HTR-8/SVneo (cell line): ENCODE measurements at places on chromosomes 1 and 21.

DNA sequence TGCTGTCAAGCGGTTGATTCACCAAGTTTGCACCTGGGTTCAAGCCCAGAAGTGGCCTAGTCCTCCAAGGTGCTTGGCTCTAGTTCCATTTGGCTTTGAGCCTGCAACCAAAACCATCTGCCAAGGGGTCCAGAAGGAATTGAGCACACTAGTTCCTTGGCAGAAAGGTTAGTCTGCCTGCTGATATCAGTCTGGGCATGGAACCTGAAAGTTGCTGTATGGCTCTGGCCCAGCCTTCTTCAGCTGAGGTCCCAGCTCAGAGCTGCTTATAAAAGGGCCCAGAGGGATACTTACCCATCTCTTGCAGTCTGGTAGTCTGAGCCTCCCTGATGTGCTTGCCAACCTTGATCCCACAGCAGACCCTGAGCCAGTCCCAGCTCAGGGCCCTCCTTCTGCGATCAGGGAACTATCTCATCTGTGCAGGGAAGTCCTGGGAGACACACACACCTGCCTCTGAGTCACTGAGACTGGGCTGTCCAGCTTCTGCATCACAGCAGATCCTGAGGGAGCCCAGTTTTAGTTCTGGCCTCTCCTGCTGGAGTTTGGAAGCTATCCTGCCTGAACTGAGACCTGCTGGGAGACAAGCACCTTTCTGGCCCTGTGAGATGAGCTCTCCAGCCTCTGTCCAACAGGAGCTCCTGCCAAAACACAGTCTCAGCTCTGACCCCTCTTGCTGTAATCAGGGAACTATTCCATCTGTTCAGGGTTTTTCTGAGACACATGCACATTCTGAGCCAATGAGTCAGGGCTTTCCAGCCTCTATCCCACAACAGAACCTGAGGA, 75.8 kb downstream of the CTH start:
- DNase-seq, result peak; percentile 36

GRCh38 chr1:156388174-156389137, 19.4 kb downstream of the RHBG start:
- DNase-seq, result no peak

- DNase-seq, result no peak
Observed at GRCh38 chr1:36125129-36125991, at the start of gene COL8A2. Gene COL8A2 (minus strand): TSS chr1:36125222. CDS start chr1:36100242, 24,980 bp downstream.

GRCh38 chr1:197222780-197223179, 45.3 kb upstream of the CRB1 start:
- DNase-seq, result no peak

DNA sequence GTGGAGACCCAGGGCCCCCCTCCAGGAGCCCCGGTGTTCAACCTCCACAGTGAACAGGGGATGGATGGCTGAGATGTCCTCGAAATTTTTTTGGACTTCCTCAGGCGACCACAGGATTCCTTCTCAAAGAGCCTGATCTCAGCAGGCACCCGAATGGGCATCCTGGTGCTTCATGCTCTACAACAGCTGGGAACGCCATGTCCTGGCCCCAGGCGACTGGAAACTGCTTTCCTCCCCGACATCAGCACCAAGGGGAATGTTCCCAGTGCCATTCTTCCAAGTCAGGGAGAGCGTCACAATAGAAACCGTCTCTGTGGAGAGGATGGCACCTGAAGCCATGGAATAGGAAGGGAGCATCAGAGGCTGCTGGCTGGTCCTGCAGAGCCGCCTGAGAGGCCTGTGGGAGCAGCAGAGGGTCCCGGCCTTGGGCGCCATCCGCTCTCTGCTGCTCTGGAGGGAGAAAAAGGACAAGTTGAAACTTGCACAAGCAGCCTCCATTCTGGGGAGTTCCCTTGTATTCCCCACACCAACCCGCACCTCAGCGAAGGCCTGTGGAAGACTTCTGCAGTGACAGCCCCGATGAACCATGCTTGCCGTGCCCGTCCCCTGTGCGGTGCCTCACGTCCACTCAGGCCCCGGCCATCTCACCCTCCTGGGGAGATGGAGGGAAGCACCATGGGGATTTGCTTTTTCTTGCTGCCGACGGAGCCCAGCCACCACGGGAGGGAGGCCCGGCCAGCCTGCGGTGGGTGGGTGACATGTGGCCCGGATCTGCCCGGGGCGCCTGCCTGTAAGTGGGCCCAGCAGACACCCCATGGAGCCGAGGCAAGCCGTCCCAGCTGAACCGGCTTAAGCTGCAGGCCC, 2.3 kb upstream of the ADARB1 start:
- DNase-seq, result no peak

GRCh38 chr1:183903101-183903500, 98.2 kb downstream of the RGL1 start:
- no peak for DNase-seq

- DNase-seq, result no peak
Observed at GRCh38 chr1:178704833-178705232, 20.2 kb upstream of the RALGPS2 start.

DNA sequence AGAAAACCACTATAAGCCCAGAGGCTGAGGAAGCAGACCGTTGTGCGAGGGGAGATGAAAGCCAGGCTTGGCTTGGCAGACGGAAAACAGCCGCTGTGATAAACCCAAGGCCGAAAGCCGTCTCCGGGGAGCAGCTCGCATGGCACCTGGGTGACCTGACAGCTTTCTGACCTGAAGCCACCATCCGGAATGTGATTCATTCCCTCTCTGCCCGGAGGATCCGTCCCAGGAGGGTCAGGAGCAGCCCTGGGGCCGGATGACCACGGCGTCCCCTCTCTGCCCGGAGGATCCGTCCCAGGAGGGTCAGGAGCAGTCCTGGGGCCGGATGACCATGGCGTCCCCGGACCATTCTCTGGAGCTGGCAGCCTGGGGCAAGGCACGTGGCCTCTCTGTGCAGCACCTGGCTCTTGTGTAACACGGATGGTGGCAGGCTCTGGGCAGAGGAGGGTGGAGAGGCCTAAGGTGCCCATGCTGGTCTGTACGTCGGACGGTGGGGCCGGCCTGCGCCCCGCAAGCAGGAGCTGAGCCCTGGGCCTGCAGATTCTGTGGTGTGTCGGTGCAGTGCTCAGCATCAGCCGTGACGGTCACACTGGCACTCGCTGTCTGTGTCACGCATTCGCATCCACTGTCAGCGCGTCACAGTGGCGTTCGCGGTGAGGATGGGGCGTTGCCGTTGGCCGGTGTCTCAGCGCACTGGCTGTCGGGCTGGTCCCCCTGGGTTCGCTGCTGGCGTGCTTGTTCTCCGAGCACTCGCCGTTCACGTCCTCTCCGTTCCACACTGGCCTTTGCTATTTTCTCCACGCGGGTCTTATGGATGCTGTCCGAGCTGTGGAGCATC, 50.3 kb downstream of the SLX9 start:
- DNase-seq, result no peak

DNA sequence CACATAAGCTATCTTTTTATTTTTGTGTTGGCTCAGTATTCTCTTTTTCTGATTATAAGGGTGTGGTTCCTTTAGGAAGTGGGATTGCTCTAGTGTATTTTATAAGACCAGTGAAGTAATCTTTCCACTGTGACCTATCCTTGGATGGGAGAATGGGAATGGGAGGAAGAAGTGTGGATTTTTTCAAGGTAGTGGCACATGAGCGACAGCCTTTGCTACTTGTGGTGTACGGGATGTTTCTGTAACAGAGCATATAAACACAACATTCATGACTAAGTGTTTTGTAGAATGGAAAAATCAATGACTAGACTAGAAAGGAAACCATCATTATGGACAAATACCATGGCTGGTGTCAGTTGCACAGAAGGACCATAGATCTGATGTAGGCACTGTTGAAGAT, 209.6 kb downstream of the GIPC2 start:
- no peak for DNase-seq

GRCh38 chr1:154925335-154926170, 11.0 kb downstream of the PMVK start:
- DNase-seq, result no peak

GRCh38 chr1:65258106-65258505, 51.2 kb upstream of the DNAJC6 start:
- no peak for DNase-seq

- no peak for DNase-seq
Observed at GRCh38 chr21:20537130-20537529, 461.1 kb upstream of the NCAM2 start.

DNA sequence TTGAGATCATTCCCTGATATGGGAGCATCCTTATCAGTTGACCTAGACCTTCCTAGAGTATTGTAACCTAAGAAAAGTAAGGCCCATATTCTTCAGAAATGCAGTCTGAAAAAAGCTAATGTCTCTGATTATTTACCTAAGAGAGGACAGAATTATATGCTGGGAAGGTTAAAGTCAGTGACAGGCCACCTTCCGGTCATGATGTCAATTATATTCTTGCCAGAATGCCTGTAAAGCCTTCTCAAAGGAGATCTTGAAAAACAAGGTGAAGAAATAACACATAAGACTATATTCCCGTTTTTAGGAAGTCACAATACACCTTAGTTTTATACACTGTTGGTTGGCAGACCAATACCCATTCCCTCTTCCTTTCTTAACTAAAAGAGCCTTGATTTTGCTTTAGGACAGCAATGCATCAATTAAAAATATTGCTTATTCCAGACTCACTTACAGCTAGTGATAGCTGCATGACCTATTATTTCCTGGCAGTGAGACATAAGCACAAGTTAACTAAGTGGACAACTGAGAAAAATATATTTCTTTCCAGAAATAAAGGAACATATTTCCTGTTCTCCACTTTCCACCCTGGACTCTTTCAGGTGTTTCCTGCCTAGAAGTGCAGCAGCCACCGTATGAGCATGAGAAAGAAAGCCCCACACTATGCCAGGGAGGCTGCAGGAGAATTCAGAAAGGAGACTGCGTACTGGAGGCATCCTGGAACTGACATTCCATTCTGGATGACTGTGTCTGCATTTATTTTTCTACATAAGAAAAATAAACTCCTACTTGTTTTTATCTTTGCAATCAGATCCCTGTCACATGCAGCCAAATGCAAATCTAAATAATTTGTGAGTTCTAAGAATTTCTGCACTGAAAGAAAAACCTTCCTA, 332.9 kb upstream of the PTBP2 start:
- peak; percentile 17 for DNase-seq

- no peak for DNase-seq
Observed at GRCh38 chr1:89396902-89397301, 33.0 kb downstream of the GBP6 start.

DNA sequence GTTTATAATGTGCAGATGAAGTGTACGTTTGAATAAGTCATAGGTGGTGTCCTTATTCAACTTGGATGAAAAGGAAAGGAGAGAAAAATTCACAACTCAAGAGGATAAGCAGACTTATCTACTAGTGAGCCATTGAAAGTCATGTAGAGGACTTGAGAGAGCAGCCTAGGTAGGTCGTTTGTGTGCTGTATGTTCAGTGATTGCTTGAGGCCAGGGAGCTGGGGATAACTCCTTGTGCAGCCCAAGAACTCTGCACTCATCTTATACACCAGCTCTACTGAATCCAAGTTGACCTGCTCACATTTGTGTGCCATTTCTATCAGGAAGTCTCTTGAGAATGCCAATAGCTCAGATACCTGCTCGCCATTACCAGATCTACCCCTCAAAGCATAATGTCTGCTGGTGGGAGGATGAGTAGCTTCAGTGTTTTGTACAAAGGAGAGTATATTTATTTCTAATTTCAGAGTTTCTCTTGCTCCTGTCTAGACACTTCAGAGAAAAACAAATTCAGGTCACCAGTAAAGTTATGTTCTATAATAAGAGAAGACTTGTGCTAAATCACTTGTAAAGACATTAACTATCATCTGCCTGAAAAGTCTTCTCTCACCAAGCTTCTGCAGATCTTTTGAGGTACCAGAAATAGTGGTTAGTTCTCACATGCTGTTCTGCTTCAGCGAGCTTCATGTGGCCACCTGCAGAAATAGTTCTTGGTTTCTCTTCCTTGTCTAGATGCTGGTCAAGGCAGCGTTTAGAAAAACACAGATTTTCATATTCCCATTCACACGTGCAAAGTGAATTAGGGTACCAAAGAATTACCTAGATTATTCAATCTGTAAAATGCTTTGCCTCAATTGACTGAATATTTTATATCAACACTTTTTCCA, 10.8 kb downstream of the S1PR1 start:
- DNase-seq, result no peak

DNA sequence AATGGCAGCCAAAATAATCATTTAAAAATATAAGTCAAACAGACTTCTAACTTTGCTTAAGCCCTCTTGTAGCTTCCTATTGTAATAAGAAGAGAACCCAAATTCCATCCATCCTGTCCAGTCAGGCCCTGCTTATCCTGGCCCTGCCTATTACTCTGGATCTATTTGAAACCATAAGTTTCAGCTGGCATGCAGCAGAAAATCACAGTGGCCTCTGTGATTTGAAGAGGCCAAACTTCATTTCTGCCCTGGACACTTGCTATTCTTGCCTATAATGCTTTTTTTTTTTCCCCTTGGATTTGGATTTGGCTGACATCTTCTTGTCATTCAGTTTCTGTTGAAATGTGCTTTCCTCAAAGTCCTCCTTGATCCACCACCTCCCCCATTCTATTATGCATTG, 642.8 kb downstream of the USP25 start:
- DNase-seq, result no peak

GRCh38 chr1:32900956-32901822, at the start of gene TMEM54:
Gene TMEM54 (minus strand): TSS chr1:32901389. CDS start chr1:32901238, 151 bp downstream.
- no peak for DNase-seq

DNA sequence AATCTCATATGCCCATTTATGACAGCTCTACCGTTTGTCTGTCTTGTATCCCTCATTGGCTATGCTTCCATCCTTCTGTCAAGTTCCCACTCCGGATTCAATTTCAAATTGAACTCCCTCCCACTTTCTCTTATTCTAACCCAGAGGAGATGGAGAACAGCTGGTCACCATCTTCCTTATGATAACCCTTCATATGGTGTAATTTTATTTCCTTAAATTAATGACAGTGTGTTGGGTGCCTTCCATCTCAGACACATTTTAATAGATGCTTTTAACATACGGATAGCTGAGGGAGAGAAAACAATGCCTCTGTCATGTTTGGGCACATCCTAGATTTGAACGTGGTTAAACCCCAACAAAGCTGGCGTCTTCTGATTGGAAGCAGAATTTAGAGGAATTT, 103.0 kb upstream of the PLXNA2 start:
- no peak for DNase-seq

- DNase-seq, result no peak
Observed at GRCh38 chr1:24870551-24871195, 59.4 kb downstream of the RUNX3 start.

DNA sequence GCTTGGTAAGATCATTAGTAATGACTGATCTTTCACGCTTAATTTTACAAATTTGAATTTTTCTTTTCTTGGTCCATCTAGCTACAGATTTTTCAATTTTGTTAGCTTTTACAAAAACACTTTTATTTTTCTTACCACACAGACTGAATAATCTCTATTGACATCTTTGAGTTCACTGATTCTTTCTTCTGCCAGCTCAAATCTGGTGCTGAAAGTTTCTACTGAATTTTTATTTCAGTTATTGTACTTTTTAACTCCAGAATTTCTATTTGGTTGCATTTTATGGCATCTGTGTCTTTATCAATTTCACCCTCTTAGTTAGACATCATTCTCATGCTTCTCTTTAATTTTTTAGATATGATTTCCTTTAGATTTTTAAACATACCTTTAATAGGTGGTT, 584.7 kb downstream of the LMO4 start:
- DNase-seq, result no peak

GRCh38 chr1:107767156-107767582, 197.8 kb downstream of the VAV3 start:
- DNase-seq, result no peak

- DNase-seq, result no peak
Observed at GRCh38 chr1:90640325-90640724, 76.8 kb downstream of the BARHL2 start.

- no peak for DNase-seq
Observed at GRCh38 chr1:154767315-154768240, 102.5 kb downstream of the KCNN3 start.
